Germinal center (tissue), 1 donor: ENCODE measurements at places on chromosomes 12 and 14.

DNA sequence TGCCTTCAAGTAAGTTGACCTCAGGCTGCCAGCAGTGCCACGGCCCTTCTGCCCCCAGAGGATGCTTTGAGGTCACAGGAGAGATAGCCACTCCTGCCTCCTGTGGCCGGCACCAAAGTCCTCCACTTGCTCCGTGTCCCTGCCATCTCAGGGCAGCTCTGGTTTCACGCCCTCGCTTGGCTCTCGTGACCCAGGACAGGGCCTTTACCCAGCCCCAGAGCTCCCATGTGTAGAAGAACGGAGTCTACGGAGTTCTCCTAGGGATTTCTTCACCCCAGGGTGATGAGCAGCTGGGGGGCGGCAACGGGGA is 178.1 kb downstream of the ADGRD1 start:
- no peak for DNase-seq

- DNase-seq = no peak
Observed at GRCh38 chr12:49026101-49026500, 7.5 kb upstream of the PRKAG1 start.

DNA sequence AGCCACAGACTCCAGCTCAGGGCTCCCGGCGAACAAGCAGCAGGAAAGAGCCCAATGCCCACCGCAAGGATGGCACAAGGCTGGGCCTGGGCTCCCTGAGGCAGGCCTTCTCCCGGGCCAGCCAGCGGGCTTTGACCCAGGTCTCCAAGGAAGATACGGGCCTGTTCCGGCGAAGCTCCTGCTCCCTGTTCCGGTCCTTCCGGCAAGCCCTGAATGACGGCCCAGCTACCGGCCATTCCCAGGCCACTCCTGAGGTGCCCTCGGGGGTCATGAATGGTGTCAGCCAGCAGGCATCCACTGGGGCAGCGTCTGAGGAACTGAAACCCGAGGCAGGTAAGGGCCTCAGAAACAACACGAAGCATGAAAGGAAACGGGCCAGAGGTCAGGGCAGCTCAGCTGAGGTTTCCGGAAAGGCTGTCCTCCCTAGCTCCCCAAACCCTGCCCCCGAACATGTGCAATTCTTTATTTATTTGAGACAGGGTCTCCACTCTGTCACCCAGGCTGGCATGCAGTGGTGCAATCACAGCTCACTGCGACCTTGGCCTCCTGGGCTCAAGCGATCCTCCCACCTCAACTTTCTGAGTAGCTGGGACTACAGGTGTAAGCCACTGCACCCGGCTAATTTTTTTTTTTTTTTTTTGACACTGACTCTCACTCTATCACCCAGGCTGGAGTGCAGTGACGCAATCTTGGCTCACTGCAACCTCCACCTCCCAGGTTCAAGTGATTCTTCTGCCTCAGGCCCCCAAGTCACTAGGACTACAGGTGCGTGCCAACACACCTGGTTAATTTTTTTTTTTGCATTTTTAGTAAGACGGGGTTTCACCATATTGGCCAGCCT is 6.0 kb downstream of the EXOC3L4 start:
- no peak for DNase-seq

DNA sequence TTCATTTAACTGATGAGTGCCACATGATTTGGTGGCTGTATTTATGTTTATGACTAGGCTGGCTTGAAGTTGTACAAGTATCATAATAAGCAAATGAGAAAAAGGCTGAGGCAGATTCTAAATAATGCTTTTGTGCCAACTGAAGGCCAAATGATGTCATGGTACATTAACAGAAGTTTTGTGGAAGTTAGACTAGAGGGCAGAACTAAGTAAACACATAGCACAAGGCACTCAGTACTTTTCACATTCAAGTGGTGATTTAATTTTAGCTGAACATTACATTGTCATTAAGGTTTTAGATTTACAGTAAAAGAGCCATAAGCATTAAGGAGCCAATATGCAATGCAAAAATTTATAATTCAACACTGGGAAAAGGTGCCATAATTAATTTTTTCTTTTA is 21.1 kb downstream of the PPP1CC start:
- DNase-seq = no peak
